Effector CD8-positive, alpha-beta T cell (primary cell): ENCODE measurements at places on chromosomes 11 and 22.

DNA sequence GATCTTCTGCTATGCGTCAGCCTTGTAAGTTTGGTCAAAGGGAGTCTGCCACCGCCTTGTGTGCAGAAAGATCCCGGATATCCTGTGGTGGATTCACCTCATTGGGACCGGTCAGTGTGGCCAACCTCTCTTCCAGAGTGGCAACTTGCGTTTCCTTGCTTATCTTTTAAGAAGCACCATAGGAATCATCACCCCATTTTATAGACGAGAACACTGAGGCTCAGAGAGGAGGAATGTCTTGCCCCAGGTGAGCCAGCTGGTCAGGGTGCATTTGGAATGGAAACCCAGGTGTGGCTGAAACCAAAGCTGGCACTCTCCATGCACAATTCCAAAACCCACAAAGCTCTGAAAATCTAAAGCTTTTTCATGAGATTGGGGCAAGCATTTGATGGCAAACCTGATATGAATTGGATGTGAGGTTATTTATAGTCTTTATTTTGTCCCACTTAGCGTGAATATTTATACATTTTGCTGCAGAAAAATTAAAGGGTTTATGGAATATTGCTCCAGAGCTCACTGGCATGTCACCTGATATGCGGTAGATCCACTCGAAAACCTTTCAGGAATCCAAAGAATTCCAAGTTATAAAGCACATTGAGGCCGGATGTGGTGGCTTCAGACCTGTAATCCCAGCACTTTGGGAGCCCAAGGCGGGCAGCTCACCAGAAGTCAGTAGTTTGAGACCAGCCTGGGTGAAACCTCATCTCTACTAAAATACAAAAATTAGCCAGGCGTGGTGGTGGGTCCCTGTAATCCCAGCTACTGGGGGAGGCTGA lies 12.1 kb upstream of the EIF3D start:
- no peak for DNase-seq

DNA sequence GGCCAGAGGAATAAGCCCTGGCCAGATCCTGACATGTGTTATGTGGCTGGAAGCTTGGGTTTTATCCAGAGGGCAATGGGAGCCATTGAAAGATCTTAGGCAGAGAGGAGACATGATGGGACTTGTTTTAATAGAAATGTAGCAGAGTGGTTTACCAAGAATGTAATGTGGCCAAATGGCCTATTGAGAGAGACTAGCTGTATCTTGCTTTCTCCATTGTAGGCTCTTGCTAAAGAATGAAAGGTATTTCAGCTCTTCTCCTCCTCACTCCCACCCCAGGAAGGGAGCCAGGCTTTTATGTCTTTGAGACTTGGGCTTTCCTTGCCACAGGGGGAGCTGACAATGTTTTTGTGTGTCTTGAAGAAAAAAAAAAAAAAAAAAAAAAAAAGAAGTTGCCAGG lies 82.3 kb downstream of the TRIM29 start:
- DNase-seq, result no peak

- DNase-seq, result no peak
Measured at GRCh38 chr11:122488892-122489706, 166.4 kb upstream of the UBASH3B start.

DNA sequence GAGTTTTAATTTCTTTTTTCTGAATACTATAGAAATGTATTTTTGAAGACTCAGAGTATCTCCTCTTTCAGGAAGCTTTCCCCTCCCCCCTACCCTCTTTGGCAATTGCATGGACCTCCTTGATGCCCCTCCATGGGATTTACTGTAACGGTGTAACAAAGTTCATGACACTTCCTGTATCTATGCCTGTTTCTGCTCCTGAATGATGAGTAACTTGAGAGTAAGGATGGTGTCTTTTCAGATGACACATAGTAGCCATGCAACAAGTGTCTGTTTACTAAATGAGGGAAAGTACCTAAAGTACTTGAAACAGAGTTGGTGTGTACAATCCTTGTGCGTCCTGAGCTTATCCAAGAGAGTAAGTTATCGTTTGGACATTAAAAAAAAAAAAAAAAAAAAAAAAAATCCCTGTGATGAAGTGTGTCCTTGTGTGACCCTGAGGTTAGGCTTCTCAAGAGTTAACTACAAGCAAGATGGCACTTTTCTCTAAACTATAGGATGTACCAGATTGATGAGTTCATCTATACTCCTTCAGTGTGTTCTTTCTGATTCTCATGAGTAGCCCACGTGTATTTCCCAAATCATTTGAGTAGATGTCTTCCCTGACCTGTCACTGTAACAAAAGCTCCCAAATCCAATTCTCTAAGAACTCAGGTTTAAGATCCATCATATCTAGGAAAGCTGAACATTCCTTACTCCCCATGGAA lies 7.4 kb downstream of the ETS1 start:
- no peak for DNase-seq

DNA sequence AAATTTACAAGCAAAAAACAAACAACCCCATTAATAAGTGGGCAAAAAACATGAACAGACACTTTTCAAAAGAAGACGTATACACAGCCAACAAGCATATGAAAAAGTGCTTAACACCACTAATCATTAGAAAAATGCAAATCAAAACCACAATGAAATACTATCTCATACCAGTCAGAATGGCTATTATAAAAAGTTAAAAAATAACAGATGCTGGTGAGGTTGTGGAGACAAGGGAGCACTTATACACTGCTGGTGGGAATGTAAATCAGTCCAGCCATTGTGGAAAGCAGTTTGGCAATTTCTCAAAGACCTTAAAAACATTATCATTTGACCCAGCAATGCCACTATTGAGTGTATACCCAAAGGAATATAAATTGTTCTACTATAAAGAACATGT lies 72.3 kb downstream of the BBOX1 start:
- no peak for DNase-seq

DNA sequence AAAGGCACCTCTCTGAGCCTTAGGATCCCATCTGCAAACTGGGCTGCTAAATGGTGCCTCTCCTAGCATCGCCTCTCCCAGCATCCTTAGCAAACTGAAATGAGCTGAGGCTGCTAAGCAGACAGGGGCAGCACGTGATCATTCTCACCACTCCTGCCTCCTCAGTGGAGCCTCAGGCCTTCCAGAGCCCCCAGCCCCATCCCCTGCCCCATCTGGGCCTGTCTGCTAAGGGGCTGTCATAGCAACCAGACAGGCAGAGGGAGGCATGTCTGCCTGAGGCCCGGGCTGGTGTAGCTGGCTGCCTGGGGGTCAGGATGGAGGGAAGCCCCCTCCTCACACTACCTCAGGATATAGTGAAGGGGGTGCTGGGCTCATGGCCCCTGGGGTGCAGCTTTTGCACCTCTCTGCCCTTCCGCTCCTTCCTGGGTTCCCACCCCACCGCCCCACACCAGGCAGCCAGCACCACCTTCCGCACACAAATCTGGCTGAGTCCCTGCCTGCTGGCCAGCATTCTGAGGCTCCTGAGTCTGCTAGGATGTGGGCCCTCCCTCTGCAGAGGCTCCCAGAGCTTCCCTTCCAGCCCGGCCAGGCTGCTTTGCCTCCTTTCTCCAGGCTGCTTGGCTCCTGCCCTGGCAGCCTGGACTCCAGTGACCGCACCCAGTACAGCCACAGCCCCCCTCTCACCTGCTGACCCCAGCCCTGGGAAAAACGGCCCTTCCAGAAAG lies 47.5 kb upstream of the TTLL12 start:
- DNase-seq, result no peak

DNA sequence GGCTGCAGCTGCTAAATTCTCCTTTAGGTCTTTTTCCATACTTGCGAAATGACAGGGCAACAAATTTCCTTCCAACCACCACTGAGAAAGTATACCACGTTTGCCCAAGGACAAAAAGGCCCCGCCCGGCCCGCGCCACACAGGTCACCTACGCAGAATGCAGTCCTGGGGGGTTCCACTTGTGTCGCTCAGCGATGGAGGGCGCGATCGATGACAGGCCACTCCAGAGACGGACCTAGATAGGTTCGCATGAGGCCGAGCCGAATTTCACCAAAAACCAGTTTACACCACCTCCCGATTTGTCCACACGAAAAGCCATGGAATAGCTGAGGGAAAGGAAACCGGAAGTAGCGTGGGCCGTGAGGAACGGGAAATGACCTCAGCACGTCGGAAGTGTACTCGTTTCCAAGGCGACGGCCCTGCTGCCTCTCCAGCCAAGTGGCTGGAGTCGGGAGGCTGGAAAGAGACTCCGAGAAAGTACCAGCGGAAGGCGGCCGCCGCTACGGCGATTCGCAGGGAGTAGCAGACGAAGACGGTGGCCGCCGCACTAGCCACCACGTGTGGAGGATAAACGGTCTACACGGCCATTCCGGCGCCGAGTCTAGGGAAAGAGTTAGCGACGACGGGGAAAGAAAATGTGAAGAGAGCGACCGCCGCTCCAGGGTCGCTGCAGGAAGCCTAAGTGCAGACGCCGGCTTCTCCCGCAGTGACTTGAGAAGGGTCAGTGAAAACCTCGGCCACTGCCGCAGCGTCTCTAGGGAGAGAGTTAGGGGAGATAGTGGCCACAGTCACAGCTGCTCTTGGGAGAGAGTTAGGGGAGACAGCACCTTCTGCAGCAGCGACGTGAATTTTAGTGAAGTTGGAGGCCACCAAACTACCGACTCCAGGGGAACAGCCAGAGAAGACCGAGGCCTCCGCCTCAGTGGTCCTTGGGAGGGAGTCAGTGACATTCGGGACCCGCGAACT lies at the start of gene ANKRD42:
ANKRD42 (plus strand) TSS at position 398 of the 966 bp plus-strand sequence. CDS start 959 bp downstream, outside the sequence.
- peak; percentile 71 for DNase-seq

DNA sequence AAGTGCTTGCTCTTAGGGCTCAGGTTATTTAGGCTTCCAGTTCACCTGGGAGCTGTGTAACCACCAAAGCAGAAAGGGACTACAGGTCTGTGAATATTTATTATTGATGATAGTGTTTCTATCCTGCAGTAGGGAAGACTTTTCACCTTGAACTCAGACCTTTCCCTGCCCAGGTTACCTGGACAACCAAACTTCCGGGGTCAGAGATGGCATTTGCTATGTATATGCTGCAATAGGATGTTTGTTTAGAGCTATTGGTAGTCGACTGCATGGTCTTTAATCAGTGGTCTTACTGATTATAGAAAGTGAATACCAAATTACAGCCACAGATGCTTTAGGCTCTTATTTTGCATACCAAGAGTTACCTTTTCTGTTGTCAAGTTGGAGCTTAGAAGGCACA lies 82.6 kb upstream of the MYO18B start:
- DNase-seq, result no peak

GRCh38 chr11:36156817-36157519 lies 132.3 kb downstream of the COMMD9 start:
- DNase-seq, result no peak

- DNase-seq, result no peak
Measured at GRCh38 chr11:36356201-36356600, 60.1 kb downstream of the PRR5L start.

GRCh38 chr22:35637254-35637653 lies 11.0 kb upstream of the APOL6 start:
- no peak for DNase-seq

DNA sequence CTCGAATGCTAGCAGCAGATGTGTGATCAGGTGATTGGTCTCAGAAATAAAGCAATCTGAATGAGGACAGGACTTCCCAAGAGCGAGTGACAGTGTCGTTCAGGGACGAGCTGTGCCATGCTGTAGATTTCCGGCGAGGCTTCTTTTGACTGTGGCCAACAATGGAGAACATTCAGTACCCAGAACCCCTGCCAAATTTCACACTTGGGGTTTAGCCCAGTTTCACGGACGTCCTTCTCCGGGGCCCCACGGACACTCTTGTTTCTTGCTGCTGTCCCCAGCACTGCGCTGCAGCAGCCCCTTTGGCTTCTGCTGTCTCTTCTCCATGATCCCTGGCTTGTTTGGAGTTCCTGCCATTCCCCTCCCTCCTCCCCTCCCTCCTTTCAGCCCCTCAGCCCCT lies 115.1 kb upstream of the GRAMD1B start:
- no peak for DNase-seq

DNA sequence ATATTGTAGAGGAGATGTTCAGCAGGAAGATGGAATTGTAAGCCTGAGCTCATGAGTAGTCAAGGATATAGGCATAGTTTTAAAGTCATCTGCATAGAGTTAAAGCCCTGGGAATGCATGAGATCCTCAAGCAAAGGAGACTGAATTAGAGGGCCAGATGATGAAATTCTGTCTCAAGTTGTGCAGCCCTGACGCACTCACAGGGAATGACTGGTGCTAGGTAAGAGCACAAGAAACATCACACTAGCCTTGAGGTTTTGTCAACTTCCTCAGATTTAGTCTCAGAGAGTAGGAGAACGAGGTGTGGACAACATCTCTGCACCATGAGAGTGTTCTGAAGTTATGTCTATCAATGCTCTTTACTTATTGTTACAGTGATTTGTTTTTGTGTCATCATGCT lies 5.8 kb downstream of the RAB38 start:
- no peak for DNase-seq

DNA sequence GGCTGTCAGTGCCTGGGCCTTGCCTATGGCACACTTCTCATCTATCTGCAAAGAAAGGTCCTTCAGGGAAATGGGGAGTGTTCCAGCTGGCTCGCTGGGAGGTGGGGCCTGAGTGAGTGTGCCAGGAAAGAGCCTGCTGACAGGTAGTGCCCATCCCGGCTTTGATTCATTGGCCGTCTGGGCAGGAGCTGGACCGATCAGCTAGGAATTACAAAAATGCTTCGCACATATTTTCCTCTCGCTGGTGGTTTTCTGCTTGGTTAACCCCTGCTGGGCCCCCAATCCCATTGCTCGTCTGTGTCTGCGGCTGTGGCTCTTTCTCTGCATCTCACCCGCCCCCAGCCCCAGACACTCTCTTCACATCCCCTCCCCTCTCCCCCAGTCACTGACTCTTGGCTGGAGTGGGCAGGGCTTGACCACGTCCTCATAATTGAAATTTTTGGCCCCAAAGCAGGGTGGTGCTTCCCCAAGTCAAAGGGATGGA lies 10.8 kb downstream of the LIF start:
- DNase-seq, result no peak

GRCh38 chr11:60951606-60951903 lies 421 bp downstream of the SLC15A3 start:
- no peak for DNase-seq

- no peak for DNase-seq
Measured at GRCh38 chr11:115067900-115068530, 389.7 kb downstream of the NXPE2 start.

- no peak for DNase-seq
Measured at GRCh38 chr11:117160826-117161225, 16.7 kb downstream of the PAFAH1B2 start.

DNA sequence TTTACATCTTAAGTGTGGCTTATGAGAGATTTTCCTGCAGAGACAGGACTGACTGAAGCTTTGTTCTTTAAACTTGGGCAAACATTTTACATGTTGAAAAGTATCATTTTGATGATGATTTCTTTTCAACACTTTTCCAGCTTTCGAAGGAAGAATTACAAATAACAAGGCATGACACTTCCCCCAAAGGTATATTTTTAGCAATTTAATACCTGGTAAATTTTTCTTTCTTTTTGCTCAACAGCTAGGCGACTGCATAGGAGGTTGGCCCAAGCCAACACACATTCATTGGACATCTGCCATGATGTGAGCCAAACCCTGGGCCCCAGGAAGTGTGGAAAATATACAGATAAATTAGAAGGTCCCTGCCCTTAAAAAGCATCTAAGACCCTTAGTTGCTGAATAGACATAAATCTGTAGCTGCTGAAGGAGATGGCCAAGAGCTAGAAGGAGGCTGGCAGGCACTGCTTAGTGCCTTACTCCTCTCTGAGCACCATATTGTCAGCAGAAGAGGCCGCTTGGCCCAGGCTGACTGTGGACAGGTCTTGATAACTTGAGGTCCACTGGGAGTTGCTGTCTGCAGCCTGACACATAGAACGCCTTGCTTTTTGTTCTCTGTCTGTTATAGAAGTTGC lies 53.3 kb upstream of the CD44 start:
- no peak for DNase-seq

GRCh38 chr22:46192210-46192993 lies 42.1 kb downstream of the PPARA start:
- no peak for DNase-seq

- DNase-seq, result no peak
Measured at GRCh38 chr11:102695201-102695600, 10.4 kb downstream of the MMP27 start.
